Mesenteric fat pad (tissue), 1 donor: ENCODE measurements at places on chromosomes 4 and X.

DNA sequence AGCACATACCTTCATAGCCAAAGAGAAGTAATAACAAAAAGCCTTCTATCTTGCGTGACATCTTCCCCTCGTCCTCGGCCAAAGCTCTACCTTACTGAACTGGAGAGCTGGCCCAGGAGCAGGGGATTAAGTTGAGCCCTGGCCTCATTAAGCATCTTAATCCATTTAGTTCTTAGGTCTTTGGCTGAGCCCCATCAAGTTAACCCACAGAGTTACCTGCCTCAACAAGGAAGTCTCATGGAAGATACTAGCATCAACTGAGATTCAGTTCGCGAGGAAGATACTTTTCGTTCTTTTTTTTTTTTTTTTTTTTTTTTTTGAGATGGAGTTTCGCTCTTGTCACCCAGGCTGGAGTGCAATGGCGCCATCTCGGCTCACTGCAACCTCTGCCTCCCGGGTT, at the start of gene RS1:
Gene RS1 (minus strand): TSS at position 101 of the 400 bp plus-strand sequence. CDS start 40 bp downstream, at position 61.
- no peak for DNase-seq

GRCh38 chrX:65034292-65034667, 58.0 kb upstream of the ZC4H2 start:
- no peak for DNase-seq

DNA sequence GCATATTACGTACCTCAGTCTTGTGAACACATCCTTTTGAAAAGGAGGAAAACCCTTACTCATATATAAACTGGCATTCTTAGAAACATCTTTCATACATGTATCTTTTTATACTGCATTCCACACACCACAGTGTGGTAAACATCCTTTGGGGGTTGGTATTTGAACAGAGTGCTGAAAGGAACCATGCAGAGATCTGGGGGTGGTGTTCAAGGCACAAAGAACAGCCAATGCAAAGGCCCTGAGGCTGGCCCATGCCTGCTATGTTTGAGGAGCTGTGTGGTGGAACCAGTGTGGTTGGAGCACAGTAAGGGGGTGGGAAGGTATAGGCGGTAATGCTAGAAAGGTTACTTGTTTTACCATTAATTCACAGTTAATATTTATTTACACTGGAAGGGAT, 2.0 kb downstream of the ELK1 start:
- DNase-seq, result no peak

GRCh38 chr4:55087009-55087912, 38.1 kb downstream of the KDR start:
- DNase-seq, result no peak

- no peak for DNase-seq
These were observed 66.0 kb downstream of the REPS2 start for GRCh38 chrX:17012465-17012864.
